Cardiac muscle cell (in vitro differentiated cells and primary cell): ENCODE measurements at places on chromosomes 5 and 9.

DNA sequence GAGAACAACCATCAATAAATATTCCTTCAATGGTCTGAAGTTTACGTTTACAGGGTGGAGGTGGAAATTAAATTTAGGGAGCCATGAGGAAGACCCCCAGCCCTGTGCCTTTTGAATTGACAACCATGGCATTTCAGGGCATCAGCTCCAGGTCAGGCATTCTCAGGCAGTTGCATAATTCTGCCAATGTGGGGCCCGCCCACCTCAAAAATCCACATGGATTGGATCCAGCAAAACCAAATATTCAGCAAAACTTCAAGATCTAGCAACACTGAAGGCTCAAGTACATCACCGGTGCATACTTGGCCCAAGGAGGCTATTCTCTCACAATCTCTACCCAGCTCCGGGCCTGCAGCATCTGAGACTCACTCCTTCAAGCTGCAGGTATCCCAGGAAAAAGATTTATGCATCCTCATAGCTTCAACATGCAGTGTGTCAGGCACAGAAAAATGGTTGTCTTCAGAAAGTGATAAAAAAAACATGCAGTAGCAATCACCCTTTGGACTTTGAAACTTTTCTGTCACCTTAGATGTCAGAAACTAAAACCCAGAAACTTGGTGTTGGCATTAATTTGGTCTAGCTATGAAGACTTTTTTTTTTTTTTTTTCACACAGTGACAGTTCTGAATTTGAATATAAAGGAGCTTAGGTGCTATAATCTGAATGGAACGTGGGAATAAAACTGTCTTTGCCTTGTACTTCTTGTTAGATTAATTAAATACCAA, 21.4 kb upstream of the ANXA2R start:
- H3K4me1 ChIP-seq, result no peaks in the 10 kb centered on the region
- H3K27ac ChIP-seq, result no peak overlapping the region
- no peaks in the 10 kb centered on the region for H3K27me3 ChIP-seq
- H3K4me3 ChIP-seq, result no peak overlapping the region
- DNase-seq, result no peak

GRCh38 chr5:55668356-55668755, 43.8 kb downstream of the SLC38A9 start:
- H3K27me3 ChIP-seq, result no peaks in the 10 kb centered on the region
- peak; percentile 74 for DNase-seq
- H3K4me3 ChIP-seq, result no peak overlapping the region
- no peak overlapping the region for H3K27ac ChIP-seq
- peaks cover 8% of the 10 kb centered on the region for H3K36me3 ChIP-seq

DNA sequence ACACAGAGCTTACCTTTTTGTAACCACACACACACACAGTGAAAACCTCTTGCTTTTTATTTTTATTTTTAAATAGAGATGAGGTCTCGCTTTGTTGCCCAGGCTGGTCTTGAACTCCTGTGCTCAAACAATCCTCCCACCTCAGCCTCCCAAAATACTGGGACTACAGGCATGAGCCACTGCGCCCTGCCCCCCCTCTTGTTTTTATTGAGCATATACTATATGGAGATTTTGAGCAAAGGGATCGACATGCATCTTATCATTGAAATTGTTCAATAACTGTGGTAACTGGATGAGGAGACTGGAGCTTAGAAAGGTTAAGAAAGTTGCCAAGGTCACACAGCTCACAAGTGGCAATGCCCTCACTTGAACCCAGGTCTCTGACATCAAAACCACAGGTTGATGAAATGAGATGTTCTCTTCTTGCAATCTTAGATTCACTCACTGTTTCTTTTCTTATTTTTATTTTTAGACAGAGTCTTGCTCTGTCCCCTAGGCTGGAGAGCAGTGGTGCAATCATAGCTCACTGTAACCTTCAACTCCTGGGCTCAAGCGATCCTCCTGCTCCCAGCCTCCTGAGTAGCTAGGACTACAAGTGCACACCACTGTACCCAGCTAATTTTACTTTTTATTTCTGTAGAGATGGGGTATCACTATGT, 26.8 kb upstream of the STXBP1 start:
- H3K27ac ChIP-seq, result no peak overlapping the region
- H3K27me3 ChIP-seq, result no peaks in the 10 kb centered on the region
- no peak for DNase-seq
- no peak overlapping the region for H3K4me3 ChIP-seq
- H3K4me1 ChIP-seq, result no peaks in the 10 kb centered on the region

GRCh38 chr5:68884144-68884754, 209.6 kb upstream of the SLC30A5 start:
- no peaks in the 10 kb centered on the region for H3K36me3 ChIP-seq
- no peak overlapping the region for H3K27ac ChIP-seq

- no peak for DNase-seq
- no peak overlapping the region for H3K4me3 ChIP-seq
- no peaks in the 10 kb centered on the region for H3K36me3 ChIP-seq
- no peaks in the 10 kb centered on the region for H3K4me1 ChIP-seq
- H3K27me3 ChIP-seq, result no peaks in the 10 kb centered on the region
- H3K27ac ChIP-seq, result no peak overlapping the region
Measured at GRCh38 chr9:70091572-70091971, 47.9 kb downstream of the MAMDC2 start.

- no peaks in the 10 kb centered on the region for H3K4me1 ChIP-seq
- H3K27me3 ChIP-seq, result no peaks in the 10 kb centered on the region
- no peak overlapping the region for H3K27ac ChIP-seq
- H3K4me3 ChIP-seq, result no peak overlapping the region
- DNase-seq, result peak; percentile 69
- no peaks in the 10 kb centered on the region for H3K36me3 ChIP-seq
Measured at GRCh38 chr5:168076561-168076991, 214.9 kb upstream of the WWC1 start.

DNA sequence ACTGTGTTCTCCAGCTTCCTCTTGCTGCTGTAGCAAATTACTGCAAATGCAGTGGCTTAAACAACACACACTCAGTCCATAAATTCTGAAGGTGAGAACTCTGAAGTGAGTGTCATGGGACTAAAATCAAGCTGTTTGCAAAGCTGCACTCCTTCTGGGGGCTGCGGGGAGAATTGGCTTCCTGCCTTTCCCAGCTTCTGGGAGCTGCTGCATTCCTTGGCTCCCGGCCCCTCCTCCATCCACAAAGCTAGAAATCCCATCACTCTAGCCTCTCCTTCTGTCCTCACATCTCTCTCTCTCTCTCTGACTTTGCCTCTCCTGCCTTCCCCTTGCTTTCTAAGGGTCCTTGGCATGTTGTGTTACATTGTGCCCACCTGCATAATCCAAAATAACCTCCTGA, 14.2 kb upstream of the MED10 start:
- no peak for DNase-seq
- no peak overlapping the region for H3K27ac ChIP-seq
- no peak overlapping the region for H3K4me3 ChIP-seq
- H3K36me3 ChIP-seq, result no peaks in the 10 kb centered on the region
- no peaks in the 10 kb centered on the region for H3K27me3 ChIP-seq

GRCh38 chr5:139394123-139394653, 716 bp downstream of the PROB1 start:
- peaks cover 11% of the 10 kb centered on the region for H3K27me3 ChIP-seq
- peak overlapping the region; percentile 32 for H3K4me3 ChIP-seq
- H3K4me1 ChIP-seq, result no peaks in the 10 kb centered on the region
- H3K36me3 ChIP-seq, result no peaks in the 10 kb centered on the region

GRCh38 chr9:18829873-18830272, 203.1 kb downstream of the SAXO1 start:
- H3K27me3 ChIP-seq, result no peaks in the 10 kb centered on the region
- DNase-seq, result no peak
- no peaks in the 10 kb centered on the region for H3K36me3 ChIP-seq
- no peak overlapping the region for H3K4me3 ChIP-seq
- H3K4me1 ChIP-seq, result peaks cover 8% of the 10 kb centered on the region

DNA sequence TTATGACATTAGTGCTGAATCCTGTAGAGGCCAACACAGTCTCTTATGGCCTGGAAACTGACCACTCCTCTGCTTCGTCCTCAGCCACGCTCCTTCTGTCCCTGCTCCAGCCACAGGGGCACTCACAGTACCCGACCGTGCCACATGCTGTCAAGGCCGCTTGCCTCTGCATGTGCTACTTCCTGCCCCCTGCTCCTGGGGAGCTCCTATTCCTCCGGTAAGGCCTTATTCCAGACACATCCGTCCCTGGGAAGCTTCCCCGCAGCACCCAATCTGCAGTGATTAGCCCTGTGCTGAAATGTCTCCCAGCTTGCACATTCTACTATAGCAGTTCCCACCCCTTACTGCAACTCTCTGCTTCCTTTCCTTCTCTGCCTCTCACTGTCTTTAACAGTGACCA, 187.5 kb downstream of the CRB2 start:
- no peak overlapping the region for H3K27ac ChIP-seq
- H3K4me1 ChIP-seq, result no peaks in the 10 kb centered on the region
- no peak for DNase-seq
- H3K27me3 ChIP-seq, result no peaks in the 10 kb centered on the region
- no peak overlapping the region for H3K4me3 ChIP-seq
- H3K36me3 ChIP-seq, result no peaks in the 10 kb centered on the region

DNA sequence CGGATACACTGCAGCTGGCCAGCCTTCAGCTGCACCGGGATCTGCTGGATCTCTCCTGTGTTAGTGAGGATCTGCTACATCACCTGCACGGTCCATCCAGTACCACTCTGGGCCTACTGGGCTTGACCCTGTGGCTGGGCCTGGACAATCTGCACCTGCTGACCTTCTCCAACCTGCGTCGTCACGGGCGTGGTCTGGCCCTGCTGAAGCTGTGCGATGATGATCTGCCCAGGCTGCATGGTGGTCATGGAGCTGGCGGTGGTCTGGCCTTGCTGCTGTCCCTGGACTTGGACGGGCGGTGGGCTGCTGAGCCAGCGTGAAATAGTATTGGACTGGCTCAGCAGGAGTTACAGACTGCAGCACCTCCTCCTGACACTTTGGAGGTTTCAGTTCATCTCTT, 137.1 kb upstream of the GAS1 start:
- H3K4me1 ChIP-seq, result peaks cover 6% of the 10 kb centered on the region
- no peaks in the 10 kb centered on the region for H3K27me3 ChIP-seq
- H3K36me3 ChIP-seq, result no peaks in the 10 kb centered on the region
- H3K27ac ChIP-seq, result no peak overlapping the region
- no peak overlapping the region for H3K4me3 ChIP-seq

DNA sequence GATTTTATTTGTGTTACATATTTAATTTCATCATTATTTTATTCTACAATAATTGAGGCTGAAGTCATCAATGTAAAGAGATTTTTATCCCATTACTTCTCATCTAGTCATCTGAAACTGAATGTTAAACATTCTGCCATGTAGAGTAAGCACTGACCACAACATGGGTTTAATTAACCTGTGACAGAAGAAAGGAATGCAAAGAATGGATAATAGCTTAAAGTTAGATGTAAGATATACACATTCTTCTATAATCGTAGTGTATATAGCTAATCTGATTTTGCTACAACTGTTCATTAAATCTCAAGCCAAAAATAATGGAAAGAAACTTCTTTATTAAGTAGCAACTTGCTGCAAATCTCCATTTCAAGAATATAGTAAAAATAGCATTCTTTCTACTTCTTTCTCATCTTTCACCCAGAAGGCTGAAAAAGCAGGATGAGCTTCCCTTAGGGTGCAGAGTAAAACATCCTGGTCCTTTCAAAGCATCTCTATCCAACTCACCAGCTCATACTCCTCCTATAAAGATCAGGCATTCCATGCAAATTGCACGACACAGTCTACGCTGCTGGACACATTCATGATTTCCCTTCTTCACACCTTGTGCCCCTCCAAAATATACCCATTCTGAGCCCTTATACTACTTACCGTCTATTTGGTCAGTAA, 115.2 kb downstream of the EFNA5 start:
- H3K27me3 ChIP-seq, result no peaks in the 10 kb centered on the region
- H3K27ac ChIP-seq, result no peak overlapping the region
- no peaks in the 10 kb centered on the region for H3K36me3 ChIP-seq
- peaks cover 19% of the 10 kb centered on the region for H3K4me1 ChIP-seq
- H3K4me3 ChIP-seq, result no peak overlapping the region

GRCh38 chr9:134449180-134449916, 123.1 kb downstream of the RXRA start:
- DNase-seq, result peak; percentile 95
- H3K27me3 ChIP-seq, result no peaks in the 10 kb centered on the region
- peaks cover 3% of the 10 kb centered on the region for H3K4me1 ChIP-seq
- H3K36me3 ChIP-seq, result no peaks in the 10 kb centered on the region
- no peak overlapping the region for H3K4me3 ChIP-seq

- H3K4me3 ChIP-seq, result no peak overlapping the region
- H3K27ac ChIP-seq, result no peak overlapping the region
- peaks cover 3% of the 10 kb centered on the region for H3K4me1 ChIP-seq
- H3K27me3 ChIP-seq, result no peaks in the 10 kb centered on the region
- DNase-seq, result no peak
- H3K36me3 ChIP-seq, result no peaks in the 10 kb centered on the region
Measured at GRCh38 chr9:112866662-112867274, 23.9 kb downstream of the SLC46A2 start.

DNA sequence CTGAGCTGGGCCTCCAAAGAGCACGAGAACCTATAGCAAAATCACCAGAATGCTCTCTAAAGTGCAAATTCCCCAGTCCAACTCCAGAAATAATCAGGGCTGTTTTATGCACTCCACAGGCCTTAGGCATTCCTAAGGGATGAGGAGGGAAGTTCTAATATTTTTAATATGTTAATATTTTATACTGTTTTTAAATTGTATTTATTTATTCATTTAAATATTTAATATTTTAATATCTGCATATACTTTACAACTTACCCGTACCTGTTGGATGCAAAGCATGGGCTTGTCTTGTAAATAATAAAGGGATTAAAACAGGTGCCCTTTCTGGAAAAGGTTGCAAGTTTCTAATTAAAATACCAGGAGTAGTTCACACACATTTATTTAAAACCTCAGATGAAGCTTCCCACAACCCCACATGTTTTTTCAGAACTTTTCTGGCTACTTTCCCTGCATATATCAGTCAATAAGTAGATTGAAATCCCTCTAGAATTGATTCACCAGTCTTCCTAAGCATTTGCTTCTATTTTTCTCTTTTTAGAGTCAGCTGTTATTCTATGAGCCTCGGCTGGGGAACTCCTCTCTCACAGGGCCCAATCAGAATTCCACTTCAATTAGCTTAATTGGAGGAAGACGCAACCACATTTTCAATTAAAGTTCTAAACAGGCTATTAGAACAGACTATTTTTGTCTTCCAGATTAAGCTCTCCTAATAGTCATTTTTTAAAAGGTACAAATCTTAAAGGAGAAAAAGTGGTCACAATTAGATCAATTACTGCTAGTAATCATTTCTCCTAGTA, 140.8 kb downstream of the CDH6 start:
- no peak overlapping the region for H3K4me3 ChIP-seq
- H3K27ac ChIP-seq, result no peak overlapping the region
- no peaks in the 10 kb centered on the region for H3K4me1 ChIP-seq

GRCh38 chr5:41510176-41510831, at the start of gene PLCXD3:
Gene PLCXD3 (minus strand): TSS chr5:41510601. CDS start chr5:41510526, 75 bp downstream.
- peak within 1 kb of the TSS; percentile 31 for H3K27ac ChIP-seq
- peak; percentile 67 for DNase-seq
- H3K36me3 ChIP-seq, result no peaks in the 10 kb centered on the region

GRCh38 chr9:98862936-98863335, 55.5 kb downstream of the GALNT12 start:
- H3K27me3 ChIP-seq, result no peaks in the 10 kb centered on the region
- no peaks in the 10 kb centered on the region for H3K4me1 ChIP-seq
- no peaks in the 10 kb centered on the region for H3K36me3 ChIP-seq
- no peak for DNase-seq
- H3K27ac ChIP-seq, result no peak overlapping the region

GRCh38 chr9:98568909-98569469, 139.7 kb downstream of the GABBR2 start:
- H3K36me3 ChIP-seq, result no peaks in the 10 kb centered on the region
- H3K27ac ChIP-seq, result no peak overlapping the region
- no peak for DNase-seq
- H3K4me3 ChIP-seq, result no peak overlapping the region

GRCh38 chr9:136316896-136317676, 10.3 kb upstream of the GPSM1 start:
- H3K4me3 ChIP-seq, result no peak overlapping the region
- no peaks in the 10 kb centered on the region for H3K27me3 ChIP-seq
- DNase-seq, result no peak
- no peak overlapping the region for H3K27ac ChIP-seq
- H3K36me3 ChIP-seq, result no peaks in the 10 kb centered on the region
